Smooth muscle cell of the brain vasculature (primary cell): ENCODE measurements at places on chromosomes 16 and 17.
A peak's percentile ranks its signal among the peaks of the same experiment; 100 is the strongest.

GRCh38 chr16:9091867-9092281, 430 bp downstream of the HAPSTR1 start:
- no peak for DNase-seq

GRCh38 chr16:4328046-4328781, 12.3 kb downstream of the GLIS2 start:
- no peak for DNase-seq

DNA sequence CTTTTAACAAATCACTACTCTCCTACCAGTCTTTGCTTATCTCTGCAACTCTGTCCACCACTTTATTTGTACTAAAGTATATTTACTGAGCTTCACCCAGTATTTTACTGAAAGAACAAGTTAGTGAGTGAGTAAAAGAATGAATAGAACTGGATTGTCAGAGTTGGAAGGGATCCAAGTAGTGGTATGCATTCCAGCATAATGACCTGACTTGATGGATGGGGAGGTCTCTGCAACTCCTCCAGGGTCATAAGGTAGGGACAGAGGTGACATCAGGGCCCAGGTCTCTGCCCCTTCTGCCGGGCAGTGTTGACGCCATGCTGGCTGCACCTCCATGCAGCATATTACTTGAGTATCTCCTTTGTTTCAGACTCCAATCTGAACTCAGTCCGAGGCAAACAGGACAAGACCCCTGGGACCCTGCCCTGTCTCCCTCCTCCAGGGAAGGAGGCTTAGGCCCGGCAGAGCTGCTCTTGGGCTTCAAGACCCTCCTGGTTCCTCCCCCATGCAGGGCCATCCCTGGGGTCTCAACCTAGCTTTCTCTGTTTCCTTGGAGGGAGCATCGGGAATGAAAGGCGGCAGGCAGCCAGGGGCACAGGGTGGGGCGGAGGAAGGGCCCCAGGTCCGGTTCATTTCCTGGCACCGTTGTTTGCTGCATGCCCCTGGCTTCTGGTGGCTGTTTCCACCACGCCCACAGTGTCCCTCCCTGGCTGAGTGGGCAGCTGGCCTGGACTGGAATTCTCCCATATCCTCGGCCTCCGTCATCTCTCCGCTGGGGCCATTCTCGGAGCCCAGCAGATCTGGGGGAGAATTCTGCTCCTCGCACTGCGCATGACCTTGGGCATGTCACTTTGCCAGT, 12.4 kb upstream of the ITGA3 start:
- DNase-seq, result no peak

DNA sequence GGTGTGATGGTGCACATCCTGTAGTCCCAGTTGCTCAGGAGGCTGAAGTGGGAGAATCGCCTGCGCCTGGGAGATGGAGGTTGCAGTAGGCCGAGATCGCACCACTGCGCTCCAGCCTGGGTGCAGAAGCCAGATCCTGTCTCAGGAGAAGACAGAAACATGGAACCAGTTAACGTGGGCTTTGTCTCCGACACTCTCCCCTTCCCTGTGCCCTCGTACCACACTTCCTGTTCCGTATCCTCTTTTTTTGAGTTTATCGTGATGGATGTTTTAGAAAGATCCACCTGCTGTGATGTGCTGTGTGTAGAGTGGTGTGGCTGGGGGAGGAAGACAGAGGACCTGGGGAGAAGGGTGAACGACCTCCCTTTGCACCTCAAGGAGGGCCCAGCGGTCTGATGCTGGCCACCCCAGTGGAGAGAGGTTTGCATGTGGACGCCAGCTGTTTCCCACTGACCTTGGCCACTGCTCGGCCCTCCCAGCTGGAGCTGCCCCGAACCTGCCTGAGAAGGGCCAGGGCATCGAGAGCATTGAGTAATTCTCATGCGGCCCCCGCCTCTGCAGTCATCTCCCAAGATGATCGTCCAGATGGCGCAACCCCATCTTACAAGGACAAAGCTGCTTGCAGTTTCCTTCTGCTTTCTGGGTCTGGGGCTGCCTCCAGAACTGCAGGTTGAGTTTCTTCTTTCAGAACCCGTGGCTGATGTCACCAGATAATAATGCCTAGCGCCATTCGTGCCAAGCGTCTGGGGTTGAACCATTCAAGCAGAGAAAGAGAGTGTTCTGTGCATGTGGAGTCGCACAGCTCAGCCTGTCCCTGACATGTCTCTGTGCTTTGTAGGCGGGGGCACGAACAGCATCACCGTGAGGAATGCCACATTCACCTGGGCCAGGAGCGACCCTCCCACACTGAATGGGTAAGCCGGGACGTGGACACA, 126.3 kb downstream of the ABCC1 start:
- DNase-seq, result no peak

DNA sequence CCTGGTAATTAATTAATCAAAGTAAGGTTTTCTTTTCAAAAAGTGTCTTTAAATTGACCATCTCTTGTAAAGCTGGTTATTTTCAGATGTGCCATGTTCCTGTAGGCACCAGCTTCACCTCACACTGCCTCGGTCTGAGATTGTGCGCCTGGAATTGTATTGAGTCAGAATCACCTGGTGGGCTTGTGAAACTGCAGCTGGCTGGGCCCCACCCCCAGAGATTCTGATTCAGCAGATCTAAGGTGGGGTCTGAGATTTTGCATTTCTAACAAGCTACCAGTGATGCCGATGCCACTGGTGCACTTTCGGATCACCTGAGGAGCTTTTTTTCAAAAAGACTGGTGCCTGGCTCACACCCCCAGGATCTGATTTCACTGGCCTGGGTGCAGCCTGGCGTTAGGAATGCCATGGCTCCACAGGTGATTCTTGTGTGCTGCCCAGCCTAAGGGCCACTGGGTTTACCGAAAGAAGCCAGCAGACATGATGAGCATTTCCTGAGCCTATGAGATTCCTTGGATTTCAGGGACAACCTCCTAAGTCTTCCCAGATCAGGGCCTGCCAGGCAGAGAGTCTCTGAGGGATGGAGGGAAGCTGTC, 59.2 kb upstream of the TOB1 start:
- no peak for DNase-seq

DNA sequence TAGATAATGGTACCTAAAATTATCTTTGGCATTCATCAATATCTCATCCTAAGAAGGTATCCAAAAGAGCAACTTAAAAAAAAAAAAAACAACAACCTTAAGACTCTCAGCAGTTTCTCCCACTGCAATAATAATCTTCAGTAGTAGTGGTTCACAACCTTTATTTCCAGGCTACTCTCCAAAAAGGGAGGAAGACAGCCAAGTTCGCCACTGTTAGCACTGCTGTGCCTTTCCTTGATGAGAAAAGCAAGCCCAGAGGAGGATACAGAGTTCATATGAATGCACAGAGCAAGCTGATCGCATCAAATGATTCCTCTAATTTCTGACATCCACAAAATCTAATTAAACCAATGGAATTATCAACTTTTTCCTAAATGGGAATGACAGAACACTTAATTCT, 199.4 kb downstream of the AATF start:
- no peak for DNase-seq

- DNase-seq, result no peak
Observed at GRCh38 chr17:1367351-1367745, 32.7 kb downstream of the YWHAE start.

DNA sequence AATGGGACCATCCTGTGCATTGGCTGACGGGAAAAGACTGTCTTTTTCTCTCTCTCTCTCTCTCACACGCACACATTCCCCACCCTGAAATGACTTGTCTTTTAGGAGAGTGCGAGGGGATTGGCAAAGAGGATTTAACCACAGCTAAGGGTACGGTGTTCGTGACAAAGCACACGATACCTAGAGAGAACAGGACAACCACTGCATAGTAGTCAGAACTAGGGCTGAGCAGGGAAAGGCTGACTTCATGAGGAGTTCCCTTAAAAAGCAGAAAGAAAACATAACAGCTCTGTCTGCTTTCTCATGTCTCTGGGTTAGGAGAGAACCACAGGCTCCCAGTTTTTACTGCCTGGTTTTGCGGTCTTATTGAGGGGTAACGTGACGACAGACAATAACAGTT, 742.8 kb upstream of the SOX9 start:
- no peak for DNase-seq

- no peak for DNase-seq
Observed at GRCh38 chr16:54647725-54648221, 282.9 kb upstream of the IRX5 start.

DNA sequence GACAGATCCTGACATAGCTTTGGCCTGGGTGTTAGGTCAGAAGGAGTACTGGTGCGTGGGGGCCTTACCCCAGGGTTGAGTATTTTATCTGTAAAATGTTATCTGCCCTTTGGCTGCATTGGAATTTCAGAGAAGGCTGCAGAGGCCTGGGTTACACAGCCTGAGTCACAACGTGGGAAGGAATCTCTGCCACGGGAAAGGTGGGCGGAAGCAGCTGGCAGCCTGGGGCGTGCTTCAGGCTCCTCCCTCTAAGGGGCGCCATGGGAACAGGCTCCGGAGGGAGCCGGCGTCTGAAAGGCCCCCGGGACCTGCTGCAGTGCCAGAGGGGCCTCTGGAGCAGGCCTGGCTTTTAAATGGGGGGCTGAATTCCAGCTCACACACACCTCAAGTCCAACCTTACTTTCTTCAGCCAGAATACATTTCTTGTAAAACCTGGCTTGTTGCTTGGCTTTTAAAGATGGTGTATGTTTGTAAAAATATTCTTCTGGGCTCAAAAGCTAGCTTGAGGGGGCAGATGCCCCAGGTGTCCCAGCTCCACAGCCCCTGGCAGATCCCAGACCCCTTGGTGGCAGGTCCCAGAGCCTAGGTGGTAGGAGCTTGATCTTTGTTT, 142.2 kb downstream of the RAB11FIP4 start:
- no peak for DNase-seq

DNA sequence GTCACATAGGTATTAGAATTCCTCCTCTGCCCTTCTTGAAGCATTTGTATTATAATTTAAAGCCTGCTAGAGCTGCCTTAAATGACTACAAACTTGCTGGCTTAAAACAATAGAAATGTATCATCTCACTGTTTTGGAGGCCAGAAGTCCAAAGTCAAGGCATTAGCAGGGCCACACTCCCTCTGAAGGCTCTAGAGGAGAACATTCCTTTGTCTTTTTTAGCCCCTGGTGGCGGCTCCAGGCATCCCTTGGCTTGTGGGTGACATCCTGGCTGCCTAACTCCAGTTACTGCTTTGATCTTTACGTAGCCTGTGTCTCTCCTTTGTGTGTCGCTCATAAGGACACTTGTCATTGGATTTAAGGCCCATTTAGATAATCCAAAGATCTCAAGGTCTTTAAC, 186.6 kb upstream of the SALL1 start:
- DNase-seq, result no peak

GRCh38 chr16:1002399-1003166, 21.0 kb downstream of the SOX8 start:
- peak; percentile 54 for DNase-seq

GRCh38 chr16:81429045-81429521, 15.5 kb upstream of the CMIP start:
- DNase-seq, result no peak

GRCh38 chr17:8227238-8227581, 16.8 kb upstream of the AURKB start:
- DNase-seq, result no peak

DNA sequence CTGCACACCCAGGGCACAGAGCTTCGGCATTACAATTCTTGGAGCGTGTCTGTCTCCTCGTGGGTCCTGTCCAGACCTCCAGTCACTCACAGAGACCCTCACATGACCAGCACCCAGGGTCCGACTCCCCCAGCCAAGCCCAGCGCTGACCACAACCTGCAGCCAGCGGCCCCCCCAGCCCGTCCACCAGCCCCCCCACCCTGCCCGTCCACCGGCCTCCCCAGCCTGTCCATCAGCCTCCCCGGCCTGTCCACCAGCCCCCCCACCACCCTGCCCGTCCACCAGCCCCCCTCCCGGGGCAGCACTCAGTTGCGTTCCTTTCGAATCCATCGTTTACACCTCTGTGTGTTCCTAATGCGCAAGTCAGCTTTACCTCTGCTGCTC, 5.8 kb downstream of the SECTM1 start:
- no peak for DNase-seq

GRCh38 chr16:9323170-9323569, 231.7 kb downstream of the HAPSTR1 start:
- no peak for DNase-seq
